ENCODE measurements at places on chromosomes 13 and 19.

DNA sequence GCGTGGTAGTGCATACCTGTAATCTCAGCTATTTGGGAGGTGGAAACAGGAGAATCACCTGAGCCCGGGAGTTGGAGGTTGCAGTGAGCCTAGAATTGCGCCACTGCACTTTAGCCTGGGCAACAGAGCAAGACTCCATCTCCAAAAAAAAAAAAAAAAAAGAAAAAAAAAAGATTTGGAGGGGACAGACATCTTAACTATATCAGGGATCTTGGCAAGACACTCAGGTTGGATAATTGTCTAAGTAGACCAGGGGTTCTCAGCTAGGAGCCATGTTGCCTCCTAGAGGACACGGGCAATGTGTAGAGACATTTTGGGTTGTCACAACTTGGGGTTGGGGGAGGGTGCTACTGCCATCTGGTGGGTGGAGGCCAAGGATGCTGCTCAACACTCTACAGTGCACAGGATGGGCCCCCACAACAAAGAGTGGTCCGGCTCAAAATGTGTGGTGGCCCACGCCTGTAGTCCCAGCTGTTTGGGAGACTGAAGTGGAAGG lies 1.9 kb upstream of the ZNF580 start:
- DNase-seq = no peak

GRCh38 chr19:30333291-30334065 lies 38.7 kb upstream of the ZNF536 start:
- DNase-seq = no peak

DNA sequence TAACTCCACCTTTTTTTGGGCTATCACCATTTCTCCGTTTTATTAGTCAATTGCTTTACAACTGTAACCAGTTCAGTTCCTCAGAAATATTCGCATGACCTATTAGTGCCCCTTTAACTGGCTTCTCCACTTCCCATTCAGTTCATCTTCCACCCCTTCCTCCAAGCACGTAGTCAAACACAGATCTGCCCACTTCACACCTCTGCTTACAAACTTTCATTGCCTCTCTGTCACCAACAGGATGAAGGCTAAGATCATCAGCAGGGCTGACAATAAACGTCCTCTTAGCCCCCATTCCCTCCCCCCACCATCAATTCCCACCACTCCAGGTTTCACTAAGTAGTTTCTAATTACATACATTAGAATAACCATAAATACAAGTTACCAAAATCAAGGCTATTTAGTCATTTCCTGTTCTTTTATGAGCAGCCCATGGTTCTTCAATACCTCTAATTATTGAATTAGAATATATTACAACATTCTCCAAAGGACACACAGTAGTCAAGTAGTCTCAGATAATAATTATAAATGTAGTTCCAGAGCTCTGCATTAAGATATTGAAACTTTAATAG lies 95.7 kb downstream of the SPRY2 start:
- no peak for DNase-seq

DNA sequence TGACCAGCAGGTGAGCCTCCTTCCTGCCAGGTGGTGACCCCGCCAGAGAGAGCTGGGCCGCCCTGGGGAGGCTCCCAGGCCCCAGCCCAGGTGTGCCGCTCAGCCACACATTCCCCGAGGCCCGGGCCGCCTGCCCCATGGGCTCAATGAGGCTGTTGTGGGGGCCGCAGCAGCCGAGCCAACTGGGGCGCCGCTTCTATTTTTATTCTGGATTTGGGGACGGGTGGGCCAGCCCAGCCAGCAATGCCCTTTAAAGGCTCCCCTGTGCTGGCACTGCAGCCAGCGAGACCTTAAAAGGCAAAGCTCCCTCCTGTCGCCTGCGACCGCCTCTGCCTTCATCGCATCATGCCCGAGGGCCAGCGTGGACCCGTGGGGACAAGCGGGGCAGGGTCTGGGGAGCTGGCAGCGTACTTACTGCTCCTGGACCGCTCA lies 17.7 kb upstream of the CRTC1 start:
- no peak for DNase-seq
